ENCODE measurements at places on chromosomes 6 and 20. TPM values are rescaled to one million over a fixed set of nuclear protein-coding genes. Genes with fewer than 3 reads are reported as not detected.

E2F1 gene
- 13.3 TPM for total RNA-seq

ULBP2 gene
- total RNA-seq, result 0.66 TPM

HTR1B gene
- total RNA-seq, result not detected

AIG1 gene
- 9.1 TPM for total RNA-seq

RBPJL gene
- not detected for total RNA-seq

GRCh38 chr6:25280344-25281074, 1.3 kb downstream of the CARMIL1 start:
- H3K27me3 ChIP-seq, result peaks cover 7% of the 10 kb centered on the region
- peak; percentile 32 for DNase-seq
- H3K27ac ChIP-seq, result peak overlapping the region; percentile 11
- H3K4me1 ChIP-seq, result peaks cover 11% of the 10 kb centered on the region
- peaks cover 5% of the 10 kb centered on the region for H3K36me3 ChIP-seq
- H3K4me3 ChIP-seq, result peak overlapping the region; percentile 72

DNA sequence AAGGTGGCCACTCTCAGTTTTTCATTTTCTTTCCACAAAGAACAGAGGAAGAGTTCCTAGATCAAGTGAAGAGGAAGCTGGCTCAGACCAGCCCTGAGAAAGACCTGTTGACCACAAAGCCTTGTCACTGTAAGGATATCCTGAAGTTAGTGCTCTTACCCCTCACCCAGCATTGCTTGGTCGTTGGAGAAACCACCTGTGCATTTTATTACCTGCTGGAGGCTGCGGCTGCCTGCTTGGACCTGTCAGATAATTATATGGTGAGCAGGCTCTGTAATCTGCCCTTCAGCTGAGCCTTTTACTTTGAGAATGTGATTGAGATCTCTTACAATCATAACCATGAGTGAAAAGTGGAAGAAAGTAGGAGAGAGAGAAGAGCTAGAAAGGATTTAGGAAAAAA, 21.9 kb downstream of the TREML1 start:
- no peaks in the 10 kb centered on the region for H3K4me1 ChIP-seq
- no peak overlapping the region for H3K4me3 ChIP-seq
- no peaks in the 10 kb centered on the region for H3K36me3 ChIP-seq

- no peak overlapping the region for H3K27ac ChIP-seq
- no peaks in the 10 kb centered on the region for H3K27me3 ChIP-seq
- H3K4me3 ChIP-seq, result no peak overlapping the region
- H3K36me3 ChIP-seq, result no peaks in the 10 kb centered on the region
These were observed 396.5 kb downstream of the RNGTT start for GRCh38 chr6:88566746-88567534.

- H3K4me3 ChIP-seq, result no peak overlapping the region
- peaks cover 14% of the 10 kb centered on the region for H3K36me3 ChIP-seq
- H3K27me3 ChIP-seq, result no peaks in the 10 kb centered on the region
- no peaks in the 10 kb centered on the region for H3K4me1 ChIP-seq
- DNase-seq, result no peak
- H3K27ac ChIP-seq, result no peak overlapping the region
These were observed 49.9 kb downstream of the STK4 start for GRCh38 chr20:45016089-45016671.

GRCh38 chr6:130159956-130160355, 62.8 kb downstream of the SAMD3 start:
- no peaks in the 10 kb centered on the region for H3K27me3 ChIP-seq
- no peaks in the 10 kb centered on the region for H3K36me3 ChIP-seq
- no peaks in the 10 kb centered on the region for H3K4me1 ChIP-seq
- no peak for DNase-seq
- H3K27ac ChIP-seq, result no peak overlapping the region

DNA sequence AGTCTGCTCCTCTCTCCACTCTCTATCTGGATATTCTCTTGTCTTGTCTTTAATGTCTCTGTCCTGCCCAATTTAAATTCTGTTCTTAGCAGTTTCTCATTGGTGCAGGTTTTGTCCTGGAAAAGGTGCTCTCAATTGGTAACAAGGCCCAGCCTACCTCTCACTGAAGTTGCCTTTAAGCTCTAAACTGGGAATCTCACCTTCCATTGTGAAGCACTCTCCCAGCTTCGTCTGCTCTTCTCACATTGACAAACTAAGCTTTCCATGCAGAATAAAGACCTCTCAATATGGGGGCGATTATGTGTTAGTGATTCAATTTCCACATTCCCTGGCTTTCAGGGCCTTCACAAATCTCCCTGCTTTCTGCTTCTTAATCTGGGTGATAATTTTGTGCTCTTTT, 1712.2 kb downstream of the GRIK2 start:
- no peak overlapping the region for H3K4me3 ChIP-seq
- H3K27ac ChIP-seq, result no peak overlapping the region
- H3K36me3 ChIP-seq, result no peaks in the 10 kb centered on the region
- DNase-seq, result no peak
- H3K27me3 ChIP-seq, result no peaks in the 10 kb centered on the region
- no peaks in the 10 kb centered on the region for H3K4me1 ChIP-seq

- H3K4me1 ChIP-seq, result no peaks in the 10 kb centered on the region
- no peaks in the 10 kb centered on the region for H3K27me3 ChIP-seq
- DNase-seq, result no peak
- no peak overlapping the region for H3K4me3 ChIP-seq
- no peaks in the 10 kb centered on the region for H3K36me3 ChIP-seq
These were observed 717.8 kb downstream of the EPM2A start for GRCh38 chr6:145017516-145017915.

- H3K27ac ChIP-seq, result no peak overlapping the region
- H3K4me3 ChIP-seq, result no peak overlapping the region
- no peaks in the 10 kb centered on the region for H3K4me1 ChIP-seq
- no peaks in the 10 kb centered on the region for H3K36me3 ChIP-seq
These were observed 125.6 kb downstream of the TSHZ2 start for GRCh38 chr20:53097791-53098190.

GRCh38 chr6:44339763-44340625, 2.5 kb upstream of the SPATS1 start:
- no peak for DNase-seq
- peaks cover 57% of the 10 kb centered on the region for H3K27me3 ChIP-seq
- H3K27ac ChIP-seq, result no peak overlapping the region

- DNase-seq, result no peak
- H3K4me1 ChIP-seq, result no peaks in the 10 kb centered on the region
- no peak overlapping the region for H3K27ac ChIP-seq
- H3K36me3 ChIP-seq, result no peaks in the 10 kb centered on the region
- no peaks in the 10 kb centered on the region for H3K27me3 ChIP-seq
- no peak overlapping the region for H3K4me3 ChIP-seq
These were observed 41.3 kb downstream of the SESN1 start for GRCh38 chr6:109053336-109053735.

DNA sequence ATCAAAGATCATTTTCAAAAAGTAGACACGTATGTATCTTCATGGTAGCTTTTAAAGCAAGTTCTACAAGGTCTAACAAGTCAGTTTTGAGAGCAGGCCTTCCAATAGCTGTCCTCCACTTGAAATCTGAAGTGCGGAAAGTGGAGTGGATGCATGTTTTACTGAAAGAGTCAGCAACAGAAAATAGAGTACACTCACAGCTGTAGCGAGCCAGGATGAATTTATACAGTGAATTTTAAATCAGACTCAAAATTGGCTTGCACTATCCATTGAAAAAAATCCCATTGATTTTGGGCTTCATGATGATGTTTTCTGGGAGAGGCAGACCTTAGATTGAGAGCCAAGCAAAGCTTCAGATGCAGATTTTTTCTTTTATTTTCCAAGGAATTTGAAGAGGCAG, 80.6 kb downstream of the GJA10 start:
- DNase-seq, result no peak
- peaks cover 3% of the 10 kb centered on the region for H3K4me1 ChIP-seq
- peaks cover 4% of the 10 kb centered on the region for H3K36me3 ChIP-seq

- DNase-seq, result no peak
- no peaks in the 10 kb centered on the region for H3K27me3 ChIP-seq
- no peaks in the 10 kb centered on the region for H3K36me3 ChIP-seq
- H3K27ac ChIP-seq, result no peak overlapping the region
- H3K4me3 ChIP-seq, result no peak overlapping the region
These were observed 141.7 kb downstream of the BACH2 start for GRCh38 chr6:90154755-90155470.

DNA sequence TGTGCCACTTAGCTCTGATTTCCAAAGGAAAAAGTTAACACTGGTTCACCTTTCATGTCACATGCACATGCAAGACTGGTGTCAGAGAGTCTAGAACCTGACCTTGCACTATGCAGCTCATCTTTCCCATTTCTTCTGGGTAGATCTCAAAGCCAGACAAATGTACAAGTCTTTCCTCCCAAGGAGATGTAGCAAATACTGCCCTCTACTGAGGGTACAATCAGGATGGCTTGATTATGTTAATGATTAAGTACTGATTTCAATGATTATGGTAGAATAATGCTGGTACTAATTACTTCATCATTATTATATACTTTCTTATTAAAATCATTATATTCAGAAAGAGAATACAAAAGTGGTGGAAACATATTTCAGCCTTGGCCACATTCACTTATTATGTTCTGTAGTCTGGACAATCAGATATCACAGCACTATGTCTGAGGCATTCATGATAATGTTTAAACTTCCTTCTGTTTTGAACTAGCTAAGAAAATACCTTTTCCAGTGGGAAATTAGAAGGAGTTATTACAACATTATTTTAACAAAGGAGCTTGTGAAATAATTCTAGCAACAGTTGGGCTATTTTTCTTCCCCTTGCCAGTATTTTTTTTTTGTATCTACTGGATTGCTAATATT, 68.5 kb upstream of the FOXO3 start:
- H3K27me3 ChIP-seq, result no peaks in the 10 kb centered on the region
- H3K4me1 ChIP-seq, result no peaks in the 10 kb centered on the region
- H3K27ac ChIP-seq, result no peak overlapping the region
- H3K4me3 ChIP-seq, result no peak overlapping the region

- H3K4me1 ChIP-seq, result no peaks in the 10 kb centered on the region
These were observed 47.7 kb upstream of the DACT2 start for GRCh38 chr6:168367285-168367751.
